Activated CD8-positive, alpha-beta memory T cell treated with anti-CD3 and anti-CD28 coated beads for 1 hour (primary cell): ENCODE measurements at places on chromosomes 2 and 18.

DNA sequence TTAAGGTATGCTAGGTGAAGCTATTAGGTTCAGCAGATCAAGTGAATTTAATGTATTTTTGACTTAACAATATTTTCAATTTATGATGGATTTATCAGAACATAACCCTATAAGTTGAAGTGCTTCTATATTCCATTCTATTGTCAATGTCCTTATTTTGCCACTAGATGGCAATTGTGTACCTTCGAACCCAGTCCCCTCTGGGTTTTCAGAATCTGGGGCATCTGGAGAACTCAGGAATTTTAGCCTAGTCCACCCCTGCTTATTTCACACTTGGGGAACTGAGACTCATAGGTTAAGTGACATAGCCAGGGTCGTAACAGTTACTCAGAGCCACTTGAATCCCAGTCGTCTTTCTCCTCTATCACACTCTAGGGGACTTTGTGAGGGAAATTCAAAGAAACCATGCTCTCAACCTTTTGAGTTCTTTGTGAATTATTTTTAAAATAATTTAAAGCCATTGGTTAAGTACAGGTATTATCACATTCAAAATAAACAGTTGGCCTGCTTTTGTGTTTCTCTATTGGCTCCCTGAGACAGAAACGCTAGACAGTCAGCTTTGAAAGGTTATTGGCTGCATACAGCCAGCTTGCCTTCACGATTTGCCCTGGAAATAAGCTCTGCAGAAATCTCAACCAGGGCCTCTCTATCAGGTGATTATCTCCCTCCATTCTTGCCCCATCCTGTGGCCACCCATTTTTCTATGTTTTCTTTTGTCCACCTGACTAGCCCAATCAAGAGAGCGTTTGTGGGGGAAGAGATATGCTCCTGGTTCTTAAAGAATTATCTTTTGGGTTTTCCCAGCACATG, 145.0 kb downstream of the TTC27 start:
- no peak for DNase-seq

- DNase-seq = no peak
Measured at GRCh38 chr18:59736061-59736460, 38.8 kb upstream of the CCBE1 start.

- no peak for DNase-seq
Measured at GRCh38 chr2:170229744-170230143, 51.8 kb downstream of the MYO3B start.

GRCh38 chr2:187169864-187170263, 278.2 kb downstream of the CALCRL start:
- no peak for DNase-seq

- no peak for DNase-seq
Measured at GRCh38 chr18:42780171-42780570, 335.3 kb downstream of the RIT2 start.

- no peak for DNase-seq
Measured at GRCh38 chr2:135245071-135245470, 193.0 kb downstream of the RAB3GAP1 start.

DNA sequence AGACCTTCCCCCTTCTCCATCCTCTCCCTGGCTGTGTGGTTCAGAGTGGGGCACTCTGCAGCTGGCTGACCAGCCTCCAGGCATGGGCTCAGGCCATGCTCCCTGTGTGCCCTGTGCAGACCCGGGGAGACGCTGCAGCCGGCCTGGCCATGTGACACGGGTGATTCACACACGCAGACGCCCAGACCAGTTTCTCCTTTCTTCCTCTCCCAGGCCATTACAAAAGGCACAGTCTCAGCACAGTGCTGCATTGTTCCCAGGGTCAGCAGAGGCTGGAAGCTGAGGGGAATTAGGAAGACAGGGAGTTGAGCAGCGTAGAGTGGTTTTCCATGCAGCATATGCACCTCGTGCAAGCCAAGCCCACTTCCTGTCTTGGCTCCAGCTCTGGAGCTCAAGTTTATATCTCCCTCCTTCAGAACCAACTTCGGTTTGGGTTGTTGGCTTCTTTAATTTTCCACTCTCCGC, 288.5 kb downstream of the TNS1 start:
- no peak for DNase-seq

- DNase-seq = no peak
Measured at GRCh38 chr18:76391038-76391437, 104.0 kb downstream of the ZNF516 start.

DNA sequence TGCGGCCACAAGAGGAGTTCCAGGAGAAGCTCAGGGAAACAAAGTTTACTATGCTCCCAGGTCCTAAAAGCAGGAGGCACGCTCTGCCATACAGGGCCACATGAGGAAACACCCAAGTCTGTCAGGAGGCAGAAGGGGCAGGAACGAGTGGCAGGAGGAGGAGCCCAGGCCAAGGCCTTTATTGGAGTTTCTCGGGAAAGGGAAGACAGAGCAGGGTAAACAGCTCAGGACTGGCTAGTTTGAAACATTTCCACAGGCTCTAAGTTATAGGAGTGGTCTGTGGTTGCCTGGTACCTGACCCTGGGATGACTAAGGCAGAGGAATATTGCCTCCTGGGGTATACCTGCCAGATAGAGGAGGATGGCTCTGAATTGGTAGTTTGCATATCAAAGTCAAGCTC, 3.7 kb upstream of the ZNF638 start:
- no peak for DNase-seq

DNA sequence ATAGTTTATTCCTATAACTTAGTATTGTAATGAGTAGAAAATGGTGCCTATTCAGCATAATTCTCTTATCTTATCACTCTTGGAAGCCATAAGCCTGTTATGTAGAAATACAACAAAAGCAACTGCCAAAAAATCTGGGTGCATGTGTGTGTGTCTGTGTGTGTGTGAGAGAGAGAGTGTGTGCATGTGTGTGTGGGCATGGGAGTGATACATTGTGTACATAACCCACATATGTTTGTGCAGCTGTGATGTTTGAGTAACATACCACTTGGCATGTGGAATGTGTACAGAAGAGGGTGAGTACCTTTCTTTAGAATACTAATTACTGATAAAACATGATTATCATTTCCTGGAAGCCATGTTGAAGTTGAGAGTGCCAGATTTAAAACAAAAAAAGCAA, 642.3 kb upstream of the SYT4 start:
- DNase-seq = no peak

- DNase-seq = no peak
Measured at GRCh38 chr2:171509945-171510731, 12.1 kb upstream of the CYBRD1 start.

DNA sequence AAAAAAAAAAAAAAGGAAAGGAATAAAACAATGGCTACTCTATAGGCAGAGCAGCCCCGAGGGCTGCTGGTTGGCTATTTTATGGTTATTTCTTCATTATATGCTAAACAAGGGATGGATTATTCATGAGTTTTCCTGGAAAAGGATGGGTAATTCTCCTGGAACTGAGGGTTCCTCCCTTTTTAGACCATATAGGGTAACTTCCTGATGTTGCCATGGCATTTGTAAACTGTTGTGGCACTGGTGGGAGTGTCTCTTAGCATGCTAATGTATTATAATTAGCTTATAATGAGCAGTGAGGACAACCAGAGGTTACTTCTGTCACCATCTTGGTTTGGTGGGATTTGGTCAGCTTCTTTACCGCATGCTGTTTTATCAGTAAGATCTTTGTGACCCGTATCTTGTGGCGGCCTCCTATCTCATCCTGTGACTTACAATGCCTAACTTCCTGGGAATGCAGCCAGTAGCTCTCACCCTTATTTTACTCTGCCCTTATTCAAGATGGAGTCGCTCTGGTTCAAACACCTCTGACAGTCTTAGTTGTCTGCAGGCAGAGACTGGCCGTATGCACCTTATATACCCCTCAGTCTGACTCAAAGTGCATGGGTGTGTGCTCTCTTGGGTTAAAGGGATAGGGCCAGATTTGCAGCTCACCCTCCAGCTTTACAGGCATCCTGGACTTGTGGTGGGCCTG, 57.7 kb downstream of the HAUS1 start:
- no peak for DNase-seq

DNA sequence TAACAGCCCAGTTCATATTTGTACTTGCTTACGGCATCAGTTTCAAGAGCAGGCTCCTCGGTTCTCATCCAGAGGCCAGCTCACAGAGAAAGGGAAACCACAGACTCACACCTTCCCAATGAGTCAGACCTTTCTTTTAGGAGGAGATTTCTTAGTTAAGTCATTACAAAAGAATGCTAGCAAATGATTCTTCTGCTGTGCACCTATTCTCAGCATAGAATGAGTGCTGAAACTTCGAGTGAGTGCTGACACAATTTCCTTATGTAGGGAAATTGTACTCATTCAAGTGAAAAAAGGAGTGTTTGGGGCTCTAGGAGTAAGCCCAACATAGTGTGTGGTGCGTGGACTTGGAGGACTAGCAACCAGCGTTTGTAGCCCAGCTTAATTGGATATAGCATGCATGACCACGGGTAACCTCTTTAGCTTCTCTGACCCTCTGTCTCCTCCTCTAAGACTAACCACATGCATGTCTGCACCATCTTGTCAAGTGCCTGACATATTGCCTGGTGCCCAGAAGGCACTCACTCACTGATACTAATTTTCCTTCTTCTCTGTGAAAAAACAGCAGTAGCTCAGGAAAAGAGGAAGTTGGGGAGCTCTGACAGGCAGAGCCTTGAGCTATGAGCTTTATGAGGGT, 87.0 kb downstream of the ALPK2 start:
- no peak for DNase-seq

GRCh38 chr18:13376841-13377351, 158.3 kb downstream of the LDLRAD4 start:
- DNase-seq = peak; percentile 44

- no peak for DNase-seq
Measured at GRCh38 chr2:103401621-103402020, 639.8 kb downstream of the TMEM182 start.

- DNase-seq = no peak
Measured at GRCh38 chr2:22855081-22855480, 529.9 kb upstream of the KLHL29 start.

DNA sequence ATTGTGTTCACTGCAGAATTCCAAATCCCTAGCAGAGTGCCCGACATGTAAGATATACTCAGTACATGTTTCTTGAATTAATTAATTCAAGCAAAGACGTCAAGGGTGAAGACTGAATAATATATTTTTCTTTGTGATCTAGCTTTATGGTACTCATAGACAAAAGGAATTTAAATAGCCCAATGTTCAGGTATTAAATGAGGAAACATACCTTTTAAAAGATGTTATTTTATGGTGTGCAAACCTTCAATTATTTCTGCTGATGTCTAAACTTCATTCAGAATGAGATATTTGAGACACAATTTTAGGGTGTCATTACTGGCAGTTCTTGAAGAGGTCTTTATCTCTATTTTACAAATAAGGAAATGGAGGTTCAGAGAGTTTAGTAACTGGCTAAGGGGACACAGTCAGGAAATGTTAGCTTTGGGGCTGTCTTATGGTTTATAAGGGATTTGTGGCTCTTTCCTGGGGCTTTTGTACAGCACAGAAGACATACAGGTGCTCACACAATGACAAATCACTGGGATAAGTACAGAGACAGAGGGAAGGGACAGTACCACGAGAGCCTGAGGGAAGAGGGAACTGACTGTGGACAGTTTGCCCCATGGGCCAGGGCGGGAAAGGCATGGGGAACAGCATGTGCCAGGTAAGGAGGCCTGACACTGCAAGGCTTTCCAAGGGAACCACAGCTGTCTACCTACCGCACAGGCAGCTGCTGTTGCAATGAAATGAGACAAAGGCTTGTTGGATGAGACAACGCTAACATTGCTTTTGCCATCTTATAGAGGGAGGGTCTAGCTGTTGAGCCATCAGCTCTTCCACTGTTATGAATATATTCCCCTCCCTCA, 155.3 kb downstream of the DDX1 start:
- DNase-seq = no peak

GRCh38 chr2:31802711-31803110, 208.1 kb downstream of the MEMO1 start:
- DNase-seq = no peak

DNA sequence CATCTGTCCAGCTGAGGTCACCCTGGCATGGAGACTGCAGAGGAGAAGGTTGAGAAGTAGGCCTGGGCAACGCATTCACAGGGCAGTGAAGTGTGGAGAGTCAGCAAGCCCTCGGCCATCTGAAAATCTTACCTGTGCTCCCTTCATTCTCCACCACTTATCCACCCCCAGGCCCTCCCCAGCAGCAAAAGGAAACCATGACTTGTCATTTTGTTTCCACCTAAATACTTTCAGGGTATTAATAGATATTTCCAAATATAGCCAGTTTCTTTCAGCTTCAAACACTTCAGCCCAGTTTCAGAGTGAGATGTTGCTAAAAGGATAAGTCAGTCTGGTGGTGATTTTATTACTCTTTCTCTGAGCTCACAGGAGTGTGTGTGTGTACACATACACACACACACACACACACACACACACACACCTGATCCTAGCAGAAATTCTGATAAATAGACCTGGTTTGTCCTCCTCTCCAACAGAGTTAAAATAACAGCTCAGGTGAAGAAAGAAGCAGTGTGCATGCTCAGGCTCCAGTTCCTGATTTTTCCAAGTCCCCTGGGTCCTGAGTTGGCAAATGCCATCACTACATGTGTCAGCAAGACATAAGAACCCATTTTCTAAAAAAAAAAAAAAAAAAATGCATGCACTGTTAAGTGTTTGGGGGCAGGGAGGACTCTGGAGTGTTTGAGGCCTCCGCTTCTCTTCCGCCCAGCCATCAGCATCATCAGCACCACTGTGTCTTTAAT, 82.8 kb downstream of the LOXHD1 start:
- no peak for DNase-seq

DNA sequence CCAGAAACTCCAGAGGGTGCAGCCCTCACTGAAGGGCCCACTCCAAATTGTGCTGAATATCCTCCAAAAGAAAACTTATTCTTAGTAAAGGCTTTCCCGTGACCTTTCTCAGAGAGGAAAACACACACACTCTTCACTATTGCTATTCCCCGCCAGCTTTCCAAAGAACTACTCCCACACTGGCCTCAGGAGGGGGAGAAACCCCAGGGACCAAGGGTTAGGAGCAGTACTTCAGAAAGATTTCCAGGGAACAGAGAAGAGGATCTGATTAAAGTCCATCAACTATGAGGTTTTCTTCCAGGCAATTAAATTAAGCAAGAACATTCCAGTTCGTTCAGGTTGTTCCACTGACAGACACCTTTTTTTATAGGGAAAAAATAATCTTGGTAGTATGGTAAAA, 150.2 kb downstream of the TTC32 start:
- DNase-seq = no peak

GRCh38 chr18:44452346-44452745, 228.3 kb upstream of the SETBP1 start:
- DNase-seq = no peak

DNA sequence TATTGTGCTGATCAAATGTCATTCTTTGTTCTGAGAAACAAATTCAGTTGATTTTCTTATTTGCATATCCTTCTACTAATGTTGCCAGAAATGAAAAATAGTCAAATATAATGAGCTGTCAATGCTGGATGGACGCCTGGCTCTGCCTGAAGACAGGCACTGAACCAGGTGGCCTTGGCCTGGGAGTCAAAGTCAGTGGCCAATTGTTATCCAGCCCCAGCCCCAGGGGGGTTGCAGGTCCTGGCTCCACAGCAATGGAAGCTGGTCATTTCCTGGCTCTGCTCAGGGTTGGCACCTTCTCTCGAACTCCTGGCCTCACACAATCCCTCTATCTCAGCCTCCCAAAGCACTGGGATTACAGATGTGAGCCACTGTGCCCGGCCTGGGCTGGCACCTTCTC, 176.8 kb upstream of the GLI2 start:
- no peak for DNase-seq

GRCh38 chr2:235191978-235192377, 240.2 kb downstream of the SH3BP4 start:
- no peak for DNase-seq

GRCh38 chr2:217000406-217000805, 140.5 kb upstream of the TNP1 start:
- DNase-seq = no peak

GRCh38 chr2:3008561-3008960, 369.1 kb downstream of the EIPR1 start:
- no peak for DNase-seq
